ENCODE measurements at places on chromosomes 1 and 21. TPM values are rescaled to one million over a fixed set of nuclear protein-coding genes. Genes with fewer than 3 reads are reported as not detected.

C1QB gene
- not detected for total RNA-seq

LHX8 gene
- total RNA-seq, result not detected

HSF2BP gene
- 2.4 TPM for total RNA-seq

AMPD1 gene
- total RNA-seq, result not detected

NMNAT1 gene
- 7.3 TPM for total RNA-seq

CNR2 gene
- not detected for total RNA-seq

PATJ gene
- total RNA-seq, result 35.2 TPM

ADAMTS4 gene
- total RNA-seq, result 0.52 TPM

All from PC-3 (cell line).